ENCODE measurements at places on chromosomes 6 and 20.

DNA sequence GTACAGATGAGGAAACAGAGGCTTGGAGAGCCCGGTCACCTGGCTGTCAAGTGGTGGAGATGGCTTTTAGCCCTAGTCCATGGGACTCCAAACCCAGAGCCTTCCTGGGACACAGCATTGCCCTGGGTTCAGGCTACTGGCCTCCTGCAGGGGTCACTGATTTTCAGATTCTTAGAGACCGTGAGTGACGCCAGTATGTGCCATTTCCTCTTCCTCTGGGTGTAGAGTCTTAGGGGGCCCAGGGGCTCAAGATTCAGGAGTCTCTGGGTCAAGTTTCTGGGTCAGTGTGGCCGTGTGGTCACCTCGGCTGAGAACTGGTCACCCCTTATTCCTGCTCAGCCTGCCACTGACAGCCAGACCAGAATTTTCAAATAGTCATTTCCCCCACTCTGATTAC is 574 bp downstream of the ARHGAP40 start:
- DNase-seq: no peak

DNA sequence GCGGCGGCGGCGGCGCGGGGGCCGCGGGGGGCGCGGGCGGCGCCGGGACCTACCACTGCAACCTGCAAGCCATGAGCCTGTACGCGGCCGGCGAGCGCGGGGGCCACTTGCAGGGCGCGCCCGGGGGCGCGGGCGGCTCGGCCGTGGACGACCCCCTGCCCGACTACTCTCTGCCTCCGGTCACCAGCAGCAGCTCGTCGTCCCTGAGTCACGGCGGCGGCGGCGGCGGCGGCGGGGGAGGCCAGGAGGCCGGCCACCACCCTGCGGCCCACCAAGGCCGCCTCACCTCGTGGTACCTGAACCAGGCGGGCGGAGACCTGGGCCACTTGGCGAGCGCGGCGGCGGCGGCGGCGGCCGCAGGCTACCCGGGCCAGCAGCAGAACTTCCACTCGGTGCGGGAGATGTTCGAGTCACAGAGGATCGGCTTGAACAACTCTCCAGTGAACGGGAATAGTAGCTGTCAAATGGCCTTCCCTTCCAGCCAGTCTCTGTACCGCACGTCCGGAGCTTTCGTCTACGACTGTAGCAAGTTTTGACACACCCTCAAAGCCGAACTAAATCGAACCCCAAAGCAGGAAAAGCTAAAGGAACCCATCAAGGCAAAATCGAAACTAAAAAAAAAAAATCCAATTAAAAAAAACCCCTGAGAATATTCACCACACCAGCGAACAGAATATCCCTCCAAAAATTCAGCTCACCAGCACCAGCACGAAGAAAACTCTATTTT is 2.0 kb downstream of the FOXC1 start:
- no peak for DNase-seq

DNA sequence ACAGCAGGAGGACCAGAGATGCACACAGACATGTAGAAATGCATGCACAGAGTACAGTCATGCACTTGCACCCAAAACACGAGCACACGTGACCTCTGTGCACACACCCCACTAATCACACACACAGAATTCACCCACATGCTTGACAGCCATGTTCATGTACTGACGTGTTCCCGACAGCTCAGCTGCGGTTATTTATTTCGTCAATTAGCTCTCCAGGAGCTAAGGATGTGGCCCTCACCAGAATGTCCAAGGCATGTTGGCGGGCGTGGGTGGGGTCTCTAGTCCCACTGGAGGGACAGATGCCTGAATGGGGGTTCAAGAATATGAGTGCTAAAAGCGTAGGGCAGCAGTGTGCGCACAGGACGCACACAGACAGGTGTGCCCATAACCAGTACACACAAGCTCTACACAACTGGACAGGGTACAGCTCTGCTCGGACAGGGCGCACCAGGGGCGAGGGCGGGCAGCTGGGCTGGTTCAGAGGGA is 571 bp upstream of the PRPF6 start:
- DNase-seq: no peak

- DNase-seq: no peak
These were observed 426.8 kb upstream of the SOX4 start for GRCh38 chr6:21166754-21167153.

DNA sequence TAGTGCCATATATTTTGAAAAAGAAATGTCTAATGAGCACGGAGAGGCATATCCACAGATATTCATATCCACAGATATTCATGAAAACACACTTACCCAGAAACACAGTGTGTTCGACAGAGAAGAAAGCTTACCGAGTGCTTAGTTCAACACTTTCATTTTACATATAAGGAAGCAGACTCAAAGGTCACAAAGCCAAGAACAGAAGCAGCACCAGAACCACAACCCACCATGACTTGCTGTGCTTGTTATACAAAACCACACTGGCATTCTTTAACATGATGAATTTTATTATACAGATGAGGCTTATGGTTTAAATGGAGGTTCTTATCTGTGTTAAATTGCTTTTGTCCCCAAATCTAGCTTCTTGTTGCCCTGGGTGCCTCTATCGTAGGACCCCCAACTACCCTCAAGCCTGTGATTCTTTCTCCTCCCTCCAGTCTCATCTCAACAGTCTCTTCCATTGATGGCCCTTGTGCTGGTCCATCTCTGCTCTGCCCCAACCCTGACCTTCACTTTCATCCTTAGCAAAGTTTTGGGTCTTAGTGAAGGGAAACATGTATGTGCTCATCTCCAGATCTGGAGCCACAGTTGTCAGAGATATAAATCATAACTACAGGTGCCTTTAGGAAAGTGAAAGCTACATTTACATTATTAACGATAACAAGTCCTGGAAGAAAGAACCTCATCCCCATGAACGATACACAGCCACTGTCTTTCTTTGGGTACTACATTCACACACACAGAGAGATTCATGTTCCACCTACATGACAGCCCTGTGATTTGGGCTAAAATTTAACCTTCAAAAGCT is 40.0 kb downstream of the SF3B5 start:
- DNase-seq: no peak

- DNase-seq: no peak
These were observed 17.4 kb upstream of the GFOD1 start for GRCh38 chr6:13504611-13505344.

- no peak for DNase-seq
These were observed 475.9 kb upstream of the MARCKS start for GRCh38 chr6:113381232-113381631.
